Naive thymus-derived CD4-positive, alpha-beta T cell (primary cell): ENCODE measurements at places on chromosomes 11 and 22.

GRCh38 chr11:74682731-74683278 is 48.4 kb downstream of the CHRDL2 start:
- no peak for DNase-seq

DNA sequence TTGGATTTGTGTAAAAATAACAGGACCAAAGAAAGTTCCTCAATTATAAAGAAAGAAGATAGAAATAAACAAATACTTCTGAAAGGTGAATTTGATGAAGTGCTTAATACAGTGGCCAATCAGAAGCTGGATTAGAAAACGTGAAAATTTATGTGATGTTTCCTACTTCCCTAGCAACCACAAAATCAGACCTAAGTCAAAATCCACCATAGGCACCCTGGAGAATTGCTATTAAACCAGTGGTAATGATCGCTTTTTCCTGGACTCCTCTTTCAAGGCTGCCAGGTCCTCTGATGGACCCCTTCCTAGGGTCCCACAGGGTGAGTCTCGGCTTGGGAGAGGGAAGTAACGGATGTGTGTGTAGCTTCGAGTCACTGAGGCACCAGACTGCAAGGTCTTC is 9.6 kb downstream of the WT1 start:
- DNase-seq = no peak

DNA sequence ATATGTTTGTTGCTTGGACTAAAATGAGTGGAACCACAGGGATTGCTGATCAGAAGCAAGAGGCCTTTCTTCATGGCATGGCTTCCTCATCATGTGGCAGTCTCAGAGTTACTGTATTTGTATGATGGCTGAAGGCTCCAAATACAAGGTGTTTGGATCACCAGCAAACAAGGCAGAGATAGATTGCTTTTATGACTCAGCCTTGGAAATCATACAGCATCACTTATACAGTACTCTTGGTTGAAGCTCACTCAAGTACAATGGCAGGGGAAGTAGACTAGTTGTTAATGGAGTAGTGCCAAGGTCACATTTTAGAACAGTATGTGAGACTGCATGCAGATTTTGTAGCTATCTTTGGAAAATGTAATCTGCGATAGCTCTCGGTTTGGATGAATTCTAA is 16.6 kb downstream of the CAPRIN1 start:
- no peak for DNase-seq

DNA sequence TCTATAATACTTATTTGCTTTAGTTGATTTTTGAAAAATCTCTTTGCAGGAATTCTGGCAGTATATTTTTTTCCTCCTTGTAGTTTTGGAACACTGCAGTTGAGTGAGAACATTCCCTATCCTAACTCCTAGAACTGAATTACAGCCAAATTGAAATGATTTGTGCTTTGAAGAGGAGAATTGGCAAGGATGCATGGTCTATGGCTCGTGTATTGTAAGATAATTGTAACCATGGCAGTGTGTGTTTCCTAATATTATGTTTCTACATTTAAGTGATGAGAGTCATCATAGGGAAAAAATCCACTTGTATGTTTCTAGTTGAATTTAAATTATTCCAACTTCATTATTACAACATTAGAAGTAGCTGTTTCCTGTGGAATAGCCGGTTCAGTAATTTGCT is 80.9 kb upstream of the MYO18B start:
- no peak for DNase-seq

GRCh38 chr11:125105926-125106325 is 5.5 kb downstream of the TMEM218 start:
- DNase-seq = no peak

DNA sequence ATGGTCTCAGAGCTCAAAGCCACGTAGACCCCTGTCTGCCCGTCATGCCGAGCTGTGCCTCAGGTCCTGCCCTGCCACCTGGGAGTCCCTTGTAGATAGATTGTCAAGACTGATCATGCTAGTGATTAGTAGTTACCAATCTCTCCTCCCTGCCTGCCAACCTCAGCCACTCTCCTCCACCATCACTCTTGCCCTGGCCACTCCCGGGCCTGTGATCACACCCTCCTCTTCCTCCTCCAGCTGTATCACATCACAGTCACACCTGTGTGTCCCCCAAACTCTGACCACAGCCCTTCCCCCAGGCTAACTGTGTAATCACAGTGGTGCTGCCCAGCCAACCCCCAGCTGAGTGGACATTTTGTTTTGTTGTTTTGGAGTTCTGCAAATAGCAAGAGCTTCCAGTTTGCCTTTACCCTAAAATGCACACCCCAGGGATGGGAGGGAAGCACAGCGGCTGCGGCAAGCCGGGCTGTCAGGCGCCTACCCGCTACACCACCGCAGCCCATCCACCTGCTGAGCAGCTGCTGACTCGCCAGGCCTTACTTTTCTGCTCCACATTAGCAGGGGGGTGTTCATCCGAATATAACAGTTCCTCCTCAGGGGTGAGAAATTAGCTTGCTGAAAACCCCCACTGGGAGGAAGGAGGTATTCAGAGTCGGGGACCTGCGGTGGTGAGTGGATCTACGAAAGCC is 45.8 kb downstream of the LRFN4 start:
- no peak for DNase-seq
